ENCODE measurements at places on chromosomes 4 and X.
A peak's percentile ranks its signal among the peaks of the same experiment; 100 is the strongest.

- peak; percentile 44 for DNase-seq
These were observed 1.2 kb downstream of the HMGB3 start for GRCh38 chrX:150984169-150984824.

GRCh38 chr4:21992330-21992729 lies 43.8 kb upstream of the KCNIP4 start:
- no peak for DNase-seq

DNA sequence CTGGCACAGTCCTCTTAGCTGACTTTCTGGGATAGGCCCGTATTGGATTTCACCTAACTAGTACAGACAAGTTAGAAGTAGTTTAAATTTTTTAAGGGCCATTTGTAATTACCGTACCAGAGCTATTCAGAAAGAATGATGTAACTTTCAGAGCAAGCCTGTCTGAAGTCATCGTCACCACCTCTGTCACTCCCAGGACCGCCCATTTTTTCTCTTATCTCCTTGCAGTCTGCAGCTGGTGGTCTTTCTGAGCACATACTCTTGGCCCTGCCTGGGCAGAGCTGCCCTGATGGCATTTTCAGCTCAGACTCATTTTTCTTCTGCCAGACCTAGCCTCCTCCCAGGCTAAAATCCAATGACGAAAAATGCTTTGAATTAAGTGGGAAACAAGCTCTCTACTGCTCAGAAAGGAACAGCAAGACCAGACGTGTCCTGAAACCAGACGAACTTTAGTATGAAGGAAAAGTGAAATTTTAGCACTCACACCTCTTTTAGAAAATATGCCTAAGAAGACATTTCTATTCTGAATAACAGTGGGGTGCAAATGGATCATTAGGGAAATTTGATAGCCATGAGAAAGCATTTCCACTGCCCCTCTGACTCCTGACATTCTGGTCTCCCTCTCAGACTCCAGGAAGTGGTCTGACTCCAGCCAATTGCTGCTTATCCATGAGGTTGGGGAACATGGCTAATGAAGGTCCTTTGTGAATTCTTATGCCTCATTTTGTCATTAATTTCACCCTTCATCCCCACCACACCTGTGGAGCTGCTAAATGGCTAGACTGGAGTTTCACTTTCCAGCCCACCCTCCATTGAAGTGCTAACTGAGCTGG lies 162.4 kb upstream of the GYPA start:
- no peak for DNase-seq

DNA sequence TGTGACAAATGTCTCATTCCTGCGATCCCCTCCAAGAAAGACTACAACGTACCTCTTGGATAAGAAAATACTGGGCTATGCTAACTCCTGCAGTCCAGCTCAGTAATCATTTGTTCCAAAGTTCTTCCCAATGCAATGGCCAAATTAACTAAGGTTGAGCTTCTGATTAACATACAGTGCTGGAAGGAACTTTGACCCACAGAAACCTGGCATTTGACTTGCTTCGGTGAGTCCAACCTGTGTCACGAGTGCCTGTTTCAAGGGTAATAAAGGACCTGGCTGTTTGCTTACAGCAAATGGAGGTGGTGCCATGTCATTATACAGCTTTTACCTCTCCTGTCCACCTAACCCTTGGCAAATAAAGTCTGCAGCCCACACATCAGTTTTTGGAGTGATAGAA lies 83.2 kb downstream of the RBM47 start:
- peak; percentile 38 for DNase-seq

DNA sequence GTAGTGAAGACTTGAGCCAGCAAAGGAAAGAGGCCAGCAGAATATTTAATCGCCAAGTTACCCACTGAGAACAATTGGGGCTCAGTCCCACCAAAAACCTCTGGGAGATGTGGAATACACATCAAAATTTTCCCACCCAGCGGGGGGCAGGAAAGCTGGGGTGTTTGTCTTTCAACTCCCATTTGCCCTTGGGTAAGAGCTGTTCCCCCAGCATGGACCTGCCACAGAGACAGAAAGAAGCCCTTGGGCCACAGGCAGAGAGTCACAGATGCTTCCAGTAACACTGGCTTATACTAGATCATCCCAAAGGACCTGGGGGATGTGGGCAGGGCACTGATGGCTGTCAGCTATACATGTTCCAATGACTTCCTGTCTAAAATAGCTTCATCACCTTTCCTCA lies 18.9 kb upstream of the FBXW7 start:
- no peak for DNase-seq

DNA sequence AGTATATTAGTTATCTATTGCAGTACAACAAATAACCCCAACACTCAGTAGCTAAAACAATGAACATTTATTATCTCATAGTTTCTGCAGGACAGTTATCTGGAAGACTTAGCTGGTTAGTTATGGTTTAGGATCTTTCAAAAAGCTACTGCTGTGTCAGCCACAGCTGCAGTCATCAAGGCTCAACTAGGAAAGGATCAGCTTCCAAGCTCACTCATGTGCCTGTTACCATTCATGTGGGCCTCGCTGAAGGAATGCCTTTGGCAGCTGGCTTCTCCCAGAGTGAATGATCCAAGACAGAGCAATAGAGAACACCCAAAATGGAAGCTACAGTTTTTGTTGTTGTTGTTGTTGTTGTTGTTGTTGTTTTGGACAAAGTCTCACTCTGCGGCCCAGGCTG lies 13.5 kb upstream of the PRSS48 start:
- DNase-seq, result no peak

DNA sequence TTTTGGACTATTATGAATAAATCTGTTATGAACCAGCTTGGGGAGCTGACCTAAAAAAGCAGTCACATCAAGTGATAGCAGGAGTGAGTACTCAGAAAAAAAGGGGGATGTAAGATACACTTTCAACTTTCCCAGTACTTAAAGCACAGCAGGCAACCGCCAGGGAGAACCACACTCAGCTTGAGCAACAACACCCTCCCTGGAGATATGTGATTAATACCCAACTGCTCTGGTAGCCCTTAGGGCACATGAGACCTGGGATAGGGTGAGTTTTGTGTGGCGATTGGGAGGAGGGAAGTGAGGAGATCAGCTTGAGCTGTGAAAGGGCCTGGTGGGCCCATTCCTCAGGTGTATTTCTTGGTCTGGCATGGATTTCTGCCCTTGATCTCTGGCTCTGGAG lies 220.3 kb upstream of the SFRP2 start:
- no peak for DNase-seq

DNA sequence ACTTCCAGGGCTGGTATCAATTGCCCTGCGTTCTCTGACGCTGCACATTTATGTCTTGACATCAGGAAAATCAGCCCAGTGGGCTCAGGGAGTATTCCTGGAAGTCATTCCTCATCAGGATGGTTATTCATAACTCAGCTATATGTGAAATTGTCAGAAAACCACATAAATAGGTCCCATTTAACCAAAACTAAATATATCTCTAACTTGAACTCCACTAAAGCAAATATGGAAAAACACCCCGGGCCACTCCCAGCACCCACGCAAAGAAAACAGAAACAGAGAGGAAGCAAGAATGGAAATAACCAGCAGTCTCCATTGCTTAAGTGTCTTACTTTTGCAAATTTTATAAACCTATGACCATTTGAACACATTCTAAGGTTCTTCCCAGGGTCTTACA lies 112.0 kb downstream of the IRF2 start:
- DNase-seq, result no peak

GRCh38 chrX:154443992-154444754 lies at the start of gene FAM50A:
TSS of gene FAM50A (plus strand) at chrX:154444141. CDS start at chrX:154444236, 95 bp downstream.
- peak; percentile 7 for DNase-seq

GRCh38 chrX:115360220-115360781 lies 70.8 kb downstream of the LUZP4 start:
- no peak for DNase-seq

GRCh38 chrX:80578517-80579105 lies 158.4 kb downstream of the TENT5D start:
- DNase-seq, result peak; percentile 30

All from NCI-H526 (cell line).